ENCODE measurements at places on chromosomes 5 and 9.
A peak's percentile ranks its signal among the peaks of the same experiment; 100 is the strongest.

- DNase-seq: no peak
Measured at GRCh38 chr5:154830219-154830595, 20.2 kb downstream of the FAXDC2 start.

- DNase-seq: no peak
Measured at GRCh38 chr9:85432599-85432998, 309.2 kb downstream of the AGTPBP1 start.

- DNase-seq: no peak
Measured at GRCh38 chr5:6373081-6373846, 5.1 kb downstream of the MED10 start.

- no peak for DNase-seq
Measured at GRCh38 chr5:181084621-181085195, 44.6 kb downstream of the BTNL9 start.

GRCh38 chr5:115306011-115306536 lies 9.6 kb upstream of the CCDC112 start:
- no peak for DNase-seq

DNA sequence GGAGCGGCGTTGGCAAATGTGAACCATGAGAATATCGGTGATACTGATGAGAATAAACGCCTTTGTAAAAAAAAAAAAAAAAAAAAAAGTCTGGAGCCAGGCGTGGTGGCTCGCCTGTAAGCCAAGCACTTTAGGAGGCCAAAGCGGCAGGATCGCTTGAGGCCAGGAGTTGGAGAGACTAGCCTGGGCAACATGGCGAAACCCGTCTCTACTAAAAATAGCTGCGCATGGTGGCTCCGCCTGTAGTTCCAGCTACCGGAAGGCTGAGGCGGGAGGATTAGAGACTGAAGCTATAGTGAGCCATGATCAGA lies 425 bp upstream of the NFX1 start:
- DNase-seq: no peak

DNA sequence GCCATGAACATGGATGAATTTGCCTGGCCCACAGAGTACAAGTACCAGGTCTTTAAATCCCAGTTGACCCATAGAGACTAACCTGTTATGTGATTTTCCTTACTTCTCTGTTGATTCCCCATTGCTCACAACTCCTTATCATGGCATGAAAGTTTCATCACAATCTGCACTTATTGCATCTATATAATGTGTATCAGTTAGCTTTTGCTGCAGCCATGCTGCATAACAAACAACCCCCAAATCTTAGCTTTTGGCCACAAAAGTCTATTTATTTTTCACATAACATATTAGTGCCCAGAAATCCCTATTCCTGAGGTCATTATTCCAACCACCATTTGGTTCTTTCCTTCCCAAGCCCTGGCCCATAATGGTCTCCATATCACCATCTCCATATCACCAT lies 3.7 kb downstream of the GGTA1 start:
- no peak for DNase-seq

DNA sequence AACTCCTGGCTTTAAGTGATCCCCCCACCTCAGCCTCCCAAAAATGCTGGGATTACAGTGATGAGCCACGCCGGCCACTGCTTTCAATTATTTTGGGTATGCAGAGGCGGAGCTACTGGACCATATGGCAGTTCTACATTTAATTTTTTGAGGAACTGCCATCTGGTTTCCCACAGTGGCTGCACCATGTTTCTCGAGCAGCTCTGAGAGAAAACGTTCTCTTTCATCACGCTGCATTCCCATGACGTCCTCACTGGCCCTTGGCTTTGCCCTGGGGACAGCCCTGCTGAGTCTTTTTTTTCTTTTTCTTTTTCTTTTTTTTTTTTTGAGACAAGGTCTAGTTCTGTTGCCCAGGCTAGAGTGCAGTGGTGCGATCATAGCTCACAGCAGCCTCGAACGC lies 35.5 kb upstream of the GRHPR start:
- DNase-seq: no peak

DNA sequence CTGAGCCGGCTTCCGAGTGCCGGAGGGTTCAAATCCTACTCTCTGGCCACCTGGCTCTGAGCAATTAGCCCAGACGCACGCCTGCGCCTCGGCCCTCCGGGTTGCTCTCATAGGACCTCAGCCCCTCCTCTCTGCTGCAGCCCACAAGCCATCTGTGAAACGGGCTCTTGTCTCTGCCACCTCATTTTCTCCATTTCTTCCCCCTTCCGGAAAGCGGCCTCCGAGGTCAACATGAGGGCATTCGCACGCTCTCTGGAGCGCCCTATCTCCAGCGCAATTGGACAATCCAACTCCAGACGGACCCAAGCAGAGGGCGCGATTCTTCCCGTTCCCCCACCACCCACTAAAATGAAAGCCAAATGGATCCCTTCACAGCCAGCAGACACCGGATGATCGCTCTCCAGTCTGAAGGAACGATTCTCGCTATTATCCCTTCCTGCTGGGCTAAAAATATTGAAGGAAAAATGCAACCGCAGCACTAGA lies 41.5 kb downstream of the VAV2 start:
- DNase-seq: peak; percentile 53

Data from fibroblast of skin of right biceps (primary cell).